Hindlimb muscle (tissue), 1 donor: ENCODE measurements at places on chromosomes 11 and 22. TPM values are rescaled to one million over a fixed set of nuclear protein-coding genes. Genes with fewer than 3 reads are reported as not detected.

- DNase-seq: no peak
Measured at GRCh38 chr11:44839458-44840084, 111.1 kb downstream of the TP53I11 start.

Gene CARD10
- 12.3 TPM for polyA plus RNA-seq

Gene CCND1
- 66.7 TPM for polyA plus RNA-seq

Gene RIMBP3C
- 0.41 TPM for polyA plus RNA-seq

- no peak for DNase-seq
Measured at GRCh38 chr11:57483562-57483918, 23.2 kb downstream of the RTN4RL2 start.

Gene FGF3
- not detected for polyA plus RNA-seq

DNA sequence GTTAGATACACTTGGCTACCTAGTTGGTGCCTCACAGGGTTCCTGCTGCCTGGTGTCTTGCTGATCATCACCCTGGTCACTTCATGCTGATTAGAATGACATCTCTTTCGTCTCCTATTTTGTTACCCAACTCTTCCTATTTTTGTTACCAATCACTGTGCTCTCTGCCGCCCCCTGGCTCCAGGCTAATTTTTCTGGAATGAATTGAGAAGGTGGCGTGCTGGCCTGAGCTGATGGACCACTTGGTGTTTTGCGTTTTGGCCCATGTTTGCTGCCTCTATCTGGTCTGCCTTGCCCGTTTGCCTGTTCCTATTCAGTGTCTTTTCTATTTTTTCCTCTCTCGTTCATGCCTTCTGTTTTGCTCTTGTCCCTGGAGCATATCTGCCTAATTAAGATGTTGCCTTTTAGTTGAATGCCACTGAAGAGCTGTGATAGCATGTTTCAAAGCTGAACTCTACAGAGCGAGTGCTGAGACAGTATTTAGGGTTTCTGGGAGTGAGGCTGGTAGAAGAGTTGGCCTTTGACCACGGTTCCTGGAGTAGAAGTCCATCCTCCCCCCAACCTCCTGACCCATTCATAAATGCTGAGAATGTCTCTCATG is 5.9 kb upstream of the ATF4 start:
- DNase-seq: no peak

GRCh38 chr11:12207384-12208150 is 97.2 kb downstream of the MICAL2 start:
- DNase-seq: no peak

DNA sequence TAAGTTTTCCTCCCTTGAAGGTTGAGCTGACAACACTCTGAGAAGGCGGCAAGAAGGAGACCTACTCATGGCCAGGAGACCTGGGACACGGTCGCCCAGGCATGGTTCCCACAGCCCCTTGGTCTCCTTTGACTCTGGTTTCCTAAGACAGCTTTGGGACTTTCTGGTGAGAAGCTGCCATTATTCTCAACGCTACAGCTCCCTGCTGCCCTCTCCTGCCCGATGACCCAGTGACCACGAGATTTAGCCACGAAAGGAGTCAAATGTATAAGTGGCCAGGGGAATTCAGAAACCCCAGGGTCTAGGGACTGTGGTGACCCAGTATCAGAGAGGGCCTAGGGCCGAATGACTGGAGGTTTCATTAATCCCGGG is 699 bp upstream of the SDF2L1 start:
- DNase-seq: no peak

Gene GLYAT
- not detected for polyA plus RNA-seq

Gene SOX10
- 4.2 TPM for polyA plus RNA-seq

Gene SCN4B
- 3.7 TPM for polyA plus RNA-seq
